ENCODE measurements at places on chromosomes 3 and 15.

GRCh38 chr3:13135251-13135810 lies 62.1 kb upstream of the IQSEC1 start:
- DNase-seq, result no peak

GRCh38 chr15:80785811-80786354 lies 6.7 kb downstream of the CEMIP start:
- DNase-seq, result no peak

GRCh38 chr15:100340721-100341238 lies 995 bp downstream of the ADAMTS17 start:
- DNase-seq, result no peak

GRCh38 chr15:96495386-96495785 lies 164.9 kb downstream of the NR2F2 start:
- no peak for DNase-seq

DNA sequence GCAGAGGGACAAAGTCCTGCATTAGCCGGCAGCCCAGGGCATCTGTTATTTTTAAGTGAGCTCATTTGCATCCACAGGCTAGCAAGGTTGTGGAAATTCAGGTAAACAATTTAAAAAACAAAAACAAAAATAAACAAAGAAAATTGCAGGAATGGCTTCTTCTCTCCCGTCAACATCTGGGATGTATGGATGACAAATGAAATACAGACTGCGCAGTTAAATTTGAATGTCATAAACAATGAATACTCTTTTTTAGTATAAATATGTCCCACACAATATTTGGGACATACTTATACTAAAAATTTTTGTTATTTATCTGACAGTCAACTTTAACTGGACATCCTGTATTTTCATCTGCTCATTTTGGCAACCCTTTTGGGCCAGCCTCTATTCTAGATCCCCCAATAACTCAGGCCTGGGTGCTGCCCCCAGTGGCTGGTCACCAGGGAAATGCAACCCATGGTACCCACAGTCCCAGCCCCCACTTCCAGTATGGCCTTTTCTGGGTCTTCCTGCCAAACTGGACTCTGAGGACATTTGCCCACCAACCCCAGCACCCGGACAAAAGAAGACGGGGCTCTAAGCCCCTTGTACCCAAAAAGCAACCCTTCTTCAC lies 12.7 kb downstream of the GRM2 start:
- DNase-seq, result no peak

GRCh38 chr3:189301479-189301878 lies 129.7 kb downstream of the TPRG1 start:
- no peak for DNase-seq

All from CD4-positive, alpha-beta T cell treated with Interleukin-1 beta for 1 hour (primary cell).